ENCODE measurements at places on chromosomes 2 and 18.

GRCh38 chr2:65018141-65018582 lies 29.0 kb downstream of the SLC1A4 start:
- peak; percentile 31 for DNase-seq

- no peak for DNase-seq
Observed at GRCh38 chr2:179444056-179444455, 179.4 kb upstream of the SESTD1 start.

DNA sequence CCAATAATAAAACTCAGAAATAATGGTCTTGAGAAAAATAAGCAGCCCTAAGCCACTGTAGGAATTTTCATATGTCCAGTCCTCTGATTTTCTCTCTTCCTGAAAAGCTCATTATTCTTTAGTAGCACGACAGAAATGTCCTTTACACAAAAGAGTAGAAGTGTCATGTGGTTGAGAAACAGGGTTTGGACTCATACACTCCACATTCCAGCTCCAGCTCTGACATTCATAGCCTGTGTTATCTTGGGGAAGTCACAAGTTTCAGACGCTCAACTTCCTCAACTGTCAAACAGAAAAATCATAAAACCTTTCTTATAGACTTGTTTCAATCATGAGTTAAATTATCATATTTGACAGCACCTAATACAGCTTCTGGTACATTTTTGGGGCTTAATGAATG lies 511.5 kb downstream of the TNS1 start:
- no peak for DNase-seq

DNA sequence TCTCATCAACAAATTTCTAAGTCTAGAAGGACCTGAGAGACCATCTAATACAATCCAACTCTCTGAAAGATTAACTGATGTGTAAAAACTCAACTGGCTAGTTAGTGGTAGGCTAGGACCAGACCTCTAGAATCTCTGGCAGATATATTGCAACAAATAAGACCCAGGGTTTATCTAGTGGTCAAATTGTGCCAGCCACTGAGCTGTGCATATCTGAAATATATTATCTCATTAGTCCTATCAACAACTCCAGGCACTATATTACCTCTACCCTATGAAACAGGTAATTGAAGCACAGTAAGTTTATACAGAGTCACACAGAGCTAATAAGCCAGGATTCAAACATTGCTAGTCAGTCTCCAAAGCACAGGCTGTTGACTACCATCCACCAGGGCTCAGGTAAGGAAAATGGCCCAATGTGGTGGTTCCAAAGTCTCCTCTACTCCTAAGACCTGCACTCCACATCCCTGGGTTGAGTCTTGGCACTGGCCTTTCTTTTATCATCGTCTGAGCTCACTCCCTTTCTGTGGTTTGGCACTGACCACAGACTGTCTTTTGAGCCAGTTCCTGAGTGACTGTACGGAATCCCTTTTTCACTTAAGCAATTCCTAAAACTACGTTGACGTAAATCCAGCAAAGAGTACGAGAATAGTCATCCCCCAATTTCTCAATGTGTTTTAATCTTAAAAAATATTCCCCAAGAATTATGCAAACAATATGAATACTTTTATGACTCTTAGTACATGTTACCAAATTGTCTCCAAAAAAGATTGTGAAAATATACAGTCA lies 11.9 kb upstream of the PID1 start:
- DNase-seq = peak; percentile 2

GRCh38 chr2:98643496-98644100 lies 35.2 kb downstream of the UNC50 start:
- DNase-seq = no peak

GRCh38 chr18:52652391-52652790 lies 312.4 kb downstream of the DCC start:
- DNase-seq = no peak

- DNase-seq = no peak
Observed at GRCh38 chr2:197195518-197195917, 115.1 kb downstream of the ANKRD44 start.

DNA sequence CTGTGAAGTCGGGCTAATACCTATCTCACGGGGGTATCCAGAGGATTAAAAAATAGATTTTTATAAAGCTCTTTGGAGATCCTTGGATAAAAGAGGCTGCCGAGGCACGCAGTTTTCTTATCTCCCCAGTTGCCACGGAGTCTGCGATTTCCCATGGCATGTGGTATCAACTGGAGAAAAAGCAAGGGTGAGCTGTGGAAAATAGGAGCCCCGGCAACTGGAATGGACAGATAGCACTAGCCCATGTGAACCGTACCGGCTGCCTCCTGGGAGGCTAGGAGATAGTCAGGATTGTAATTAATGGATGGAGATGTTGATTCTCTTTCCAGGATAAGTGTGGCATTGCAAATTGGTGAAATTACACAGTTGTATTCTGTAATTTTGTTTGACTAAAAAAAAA lies 407.6 kb upstream of the KCNH7 start:
- no peak for DNase-seq

DNA sequence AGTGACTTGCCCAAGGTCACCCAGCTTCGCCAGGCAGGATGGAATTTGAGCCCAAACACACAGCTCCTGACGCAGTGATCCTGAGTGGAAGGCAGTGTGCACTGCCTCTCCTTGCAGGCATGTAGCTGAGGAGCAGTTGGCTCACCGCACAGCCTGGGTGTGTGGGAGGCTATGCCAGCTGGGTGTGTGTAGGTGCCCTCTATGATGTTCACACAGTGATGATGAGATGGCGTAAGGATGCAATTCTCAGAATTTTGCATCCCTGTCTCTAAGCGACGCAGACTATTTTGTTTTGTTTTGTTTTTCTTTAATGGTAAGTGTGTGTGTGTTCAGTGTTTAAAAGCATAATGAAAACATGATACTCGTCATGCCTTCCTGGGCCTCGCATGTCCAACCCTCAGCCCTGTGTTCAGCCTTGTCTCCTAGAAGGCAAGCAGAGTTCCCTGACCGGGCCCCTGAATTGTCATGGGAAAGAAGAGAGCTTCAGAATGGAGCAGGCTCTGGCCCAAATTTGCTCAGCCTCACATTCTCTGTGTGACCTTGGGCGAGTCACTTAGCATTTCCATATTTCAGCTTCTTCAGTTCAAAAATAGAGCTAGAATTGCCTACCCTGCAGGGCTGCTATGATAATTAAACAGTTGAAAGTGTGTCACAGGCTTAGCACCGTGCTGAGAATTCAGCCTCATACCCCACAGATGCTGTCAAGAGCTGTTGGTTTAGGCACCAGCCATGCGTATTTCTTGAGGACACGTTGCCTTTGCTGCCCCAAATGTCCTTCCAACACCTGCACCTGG lies 603.6 kb upstream of the RAB6C start:
- no peak for DNase-seq

DNA sequence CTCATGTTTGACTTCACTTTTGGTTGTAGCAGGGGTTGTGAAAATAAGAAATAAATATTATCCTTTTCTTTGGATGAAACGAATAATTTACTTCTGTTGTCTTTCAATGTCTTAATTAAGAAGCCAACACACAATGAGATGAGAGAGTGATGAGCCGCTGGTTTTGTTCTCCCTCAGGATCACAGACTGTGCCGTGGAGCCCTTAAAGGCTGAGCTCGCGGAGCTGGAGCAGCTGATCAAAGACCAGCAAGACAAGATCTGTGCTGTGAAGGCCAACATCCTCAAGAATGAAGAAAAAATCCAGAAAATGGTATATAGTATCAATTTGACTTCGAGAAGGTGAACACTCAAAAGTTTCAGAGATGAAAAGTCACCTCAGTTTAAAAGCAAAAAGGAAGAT lies 28.1 kb upstream of the ASB1 start:
- no peak for DNase-seq

DNA sequence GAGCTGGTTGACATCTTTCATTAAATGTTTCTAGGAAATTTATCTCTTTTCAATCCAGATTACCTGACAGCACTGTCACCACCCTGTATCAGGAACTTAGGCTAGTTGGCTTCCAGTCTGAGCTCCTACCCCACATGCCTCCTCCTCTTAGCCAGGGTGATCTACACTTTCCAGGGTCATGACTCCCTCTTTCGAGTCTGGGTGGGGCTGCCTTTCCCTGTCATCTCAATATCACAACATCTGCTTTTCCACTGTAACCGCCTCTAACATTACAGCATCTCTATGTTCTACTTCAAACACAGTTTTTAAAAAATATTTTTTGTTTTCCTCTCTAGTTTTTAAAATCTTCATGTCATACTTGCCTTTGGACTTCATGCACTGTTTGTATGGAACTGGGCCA lies 129.2 kb downstream of the RBMS1 start:
- no peak for DNase-seq

GRCh38 chr2:58508006-58508405 lies 266.9 kb upstream of the FANCL start:
- no peak for DNase-seq

GRCh38 chr2:18403921-18404522 lies 156.4 kb downstream of the RDH14 start:
- no peak for DNase-seq

DNA sequence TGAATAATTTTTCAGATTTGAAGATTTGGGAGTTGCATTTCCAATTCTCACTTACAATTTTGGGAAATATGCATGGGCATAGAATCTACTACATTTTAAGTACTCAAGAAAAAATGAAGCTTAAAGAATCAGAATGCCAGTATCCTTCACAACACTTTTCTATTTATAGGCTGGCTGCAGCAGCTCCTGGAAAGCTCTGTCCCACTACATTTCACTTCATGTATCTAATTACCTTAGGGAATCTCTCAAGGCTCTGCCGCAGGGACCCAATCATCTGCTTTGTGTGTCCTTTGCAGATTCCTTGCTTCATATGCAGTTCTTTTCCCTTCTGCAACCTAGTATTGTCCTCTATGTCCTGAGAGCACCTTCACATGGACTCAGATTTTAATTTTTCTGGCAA lies 102.9 kb downstream of the NUP35 start:
- no peak for DNase-seq

DNA sequence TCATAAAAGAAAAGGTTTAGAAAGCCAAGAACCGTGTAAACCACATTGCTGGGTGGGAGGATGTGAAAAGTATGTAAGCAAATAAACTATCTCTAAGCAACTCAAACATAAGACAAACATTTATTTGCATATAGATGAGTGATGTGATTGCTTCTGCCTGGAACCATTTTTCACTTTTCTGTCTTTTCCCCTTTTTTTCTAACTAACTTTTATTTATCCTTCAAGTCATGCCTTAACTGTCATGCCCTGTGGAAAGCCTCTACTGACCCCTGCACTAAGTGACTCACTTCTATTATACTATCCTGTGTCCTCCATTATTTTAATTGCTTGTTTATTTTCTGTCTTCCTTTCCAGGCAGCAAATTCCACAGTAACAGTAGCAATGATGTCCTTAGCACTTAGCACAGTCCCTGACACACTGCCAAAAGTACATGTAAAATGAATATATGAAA lies 87.5 kb upstream of the CTAGE1 start:
- no peak for DNase-seq

- no peak for DNase-seq
Observed at GRCh38 chr2:240467659-240468302, 32.3 kb downstream of the GPC1 start.

- DNase-seq = no peak
Observed at GRCh38 chr18:34971313-34971712, 69.9 kb upstream of the MAPRE2 start.

DNA sequence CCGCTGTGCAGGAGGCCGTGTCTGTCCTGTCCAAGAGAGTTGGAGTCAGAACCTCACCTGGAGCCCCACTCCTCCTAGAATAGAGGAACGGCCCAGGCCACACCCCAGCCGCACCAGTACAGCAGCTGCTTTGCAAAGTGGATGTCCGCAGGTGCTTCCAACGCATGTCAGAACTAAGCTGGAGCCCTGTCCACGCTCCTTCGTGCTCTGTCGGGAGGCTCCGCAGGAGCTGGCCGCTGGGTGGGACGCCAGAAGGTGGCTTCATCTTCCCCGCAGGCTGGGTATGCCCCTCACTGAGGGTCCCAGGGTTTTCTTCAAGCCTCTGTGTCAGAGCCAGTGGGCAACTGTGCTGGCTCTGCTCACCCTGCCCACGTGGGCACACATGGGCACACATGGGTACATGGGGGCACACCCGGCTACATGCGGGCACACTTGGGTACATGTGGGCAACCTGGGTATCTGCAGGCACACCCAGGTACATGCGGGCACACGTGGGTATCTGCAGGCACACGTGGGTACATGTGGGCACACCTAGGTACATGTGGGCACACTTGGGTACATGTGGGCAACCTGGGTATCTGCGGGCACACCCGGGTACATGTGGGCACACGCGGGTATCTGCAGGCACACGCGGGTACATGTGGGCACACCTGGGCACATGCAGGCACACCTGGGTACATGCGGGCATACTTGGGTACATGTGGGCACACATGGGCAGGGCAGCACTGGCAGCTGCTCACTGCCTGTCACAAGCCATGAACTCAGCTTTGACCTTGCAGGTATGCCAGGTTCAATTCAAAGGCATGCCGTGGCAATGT lies 67.1 kb upstream of the CTDP1 start:
- DNase-seq = no peak

- no peak for DNase-seq
Observed at GRCh38 chr2:63580651-63581297, 7.5 kb downstream of the WDPCP start.

- DNase-seq = no peak
Observed at GRCh38 chr2:88342749-88343148, 109.7 kb downstream of the FOXI3 start.

- no peak for DNase-seq
Observed at GRCh38 chr2:146826388-146826787, 1018.4 kb upstream of the ACVR2A start.

DNA sequence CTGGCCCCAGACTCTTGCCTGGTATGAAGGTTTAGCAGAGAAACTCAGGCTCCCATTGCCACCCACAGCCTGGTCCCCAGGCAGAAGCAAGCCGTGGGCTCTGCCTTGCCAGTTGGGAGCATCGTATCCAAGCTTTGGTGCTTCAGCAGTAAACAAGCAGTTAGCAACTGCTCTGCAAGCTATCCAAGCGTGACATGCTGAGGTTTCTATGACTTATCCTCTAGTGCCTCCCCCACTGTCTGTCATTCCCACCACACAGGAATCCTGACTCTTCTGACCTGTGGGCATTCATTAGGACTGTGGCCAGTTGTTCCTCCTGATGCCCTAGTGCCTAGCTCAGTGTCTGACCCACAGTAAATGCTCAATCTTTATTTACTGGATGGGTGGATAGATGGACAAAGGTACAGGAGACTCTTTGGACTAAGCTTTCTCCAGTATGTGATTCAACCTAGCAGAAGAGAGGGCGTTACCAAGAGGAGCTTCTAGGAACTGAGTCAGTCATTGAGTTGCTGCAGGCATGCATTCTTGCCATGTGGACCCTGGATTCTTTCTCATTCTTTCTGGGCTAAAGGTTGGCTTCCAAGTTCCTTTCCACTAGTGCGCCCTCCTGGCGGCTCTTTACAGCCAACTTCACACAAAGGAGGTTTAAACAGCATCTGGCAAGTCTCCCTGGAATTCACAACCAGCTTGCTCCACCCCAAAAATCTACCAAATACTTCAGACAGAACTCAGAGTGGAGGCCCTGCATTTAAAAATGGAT lies 40.6 kb upstream of the MRPL19 start:
- no peak for DNase-seq

- DNase-seq = peak; percentile 11
Observed at GRCh38 chr2:185628985-185629384, 109.6 kb upstream of the FSIP2 start.

GRCh38 chr2:133344849-133345248 lies 223.4 kb downstream of the NCKAP5 start:
- DNase-seq = no peak

All from hematopoietic multipotent progenitor cell treated with erythropoietin and hydrocortisone succinate and interleukin-3 and kit ligand, for 8 days (in vitro differentiated cells).